Nucleus accumbens (tissue), 56 donors: ENCODE measurements at places on chromosomes 6 and 20.

- no peak for DNase-seq
These were observed 336 bp upstream of the LY6G5C start for GRCh38 chr6:31681135-31681671.

DNA sequence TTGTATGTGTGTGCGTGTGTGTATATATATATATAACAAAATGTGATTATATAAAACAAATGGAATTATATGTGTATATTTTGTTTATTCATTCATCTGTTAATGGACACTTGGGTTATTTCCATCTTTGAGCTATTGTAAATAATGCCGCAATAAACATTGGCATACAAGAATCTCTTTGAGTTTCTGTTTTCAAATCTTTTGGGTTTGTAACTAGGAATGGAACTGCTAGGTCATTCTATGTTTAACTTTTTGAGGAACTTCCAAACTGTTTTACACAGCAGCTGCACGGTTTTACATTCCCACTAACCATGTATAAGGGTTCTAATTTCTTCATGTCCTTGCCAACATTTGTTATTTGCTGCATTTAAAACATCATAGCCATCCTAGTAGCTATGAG lies 39.9 kb upstream of the TGM2 start:
- DNase-seq: no peak

GRCh38 chr6:46051962-46052361 lies 36.3 kb upstream of the CLIC5 start:
- DNase-seq: no peak

- DNase-seq: no peak
These were observed 42.4 kb downstream of the HAO1 start for GRCh38 chr20:7897781-7898364.

- DNase-seq: no peak
These were observed 35.3 kb downstream of the EFCAB8 start for GRCh38 chr20:32894026-32894483.

GRCh38 chr6:50654155-50654554 lies 59.2 kb upstream of the TFAP2D start:
- DNase-seq: no peak

DNA sequence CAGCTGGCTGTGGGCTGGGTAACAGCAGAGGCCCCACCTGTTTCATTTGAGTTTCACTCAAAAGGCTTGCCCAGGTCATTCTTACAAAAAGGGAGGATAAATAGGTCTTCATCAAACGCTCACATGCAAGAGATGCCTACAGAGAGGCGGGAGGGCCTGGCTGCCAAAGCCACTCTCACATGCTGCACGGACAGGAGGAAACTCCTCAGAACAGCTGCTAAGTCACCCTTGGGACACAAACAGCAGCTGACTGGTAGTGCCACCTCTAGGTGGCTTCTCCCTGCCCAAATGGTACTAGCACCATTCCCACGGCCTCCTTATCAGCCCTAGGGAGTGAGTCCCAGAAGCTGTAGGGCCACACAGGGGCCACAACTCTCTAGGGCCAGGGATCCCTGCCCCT lies 23.8 kb downstream of the SLC22A23 start:
- DNase-seq: no peak

GRCh38 chr6:35771343-35771627 lies 5.1 kb upstream of the CLPSL2 start:
- no peak for DNase-seq

- peak; percentile 67 for DNase-seq
These were observed at the start of gene HTR1E for GRCh38 chr6:86937219-86938079. TSS of gene HTR1E (plus strand) at chr6:86937528. CDS start at chr6:87015335, 77,807 bp downstream.

DNA sequence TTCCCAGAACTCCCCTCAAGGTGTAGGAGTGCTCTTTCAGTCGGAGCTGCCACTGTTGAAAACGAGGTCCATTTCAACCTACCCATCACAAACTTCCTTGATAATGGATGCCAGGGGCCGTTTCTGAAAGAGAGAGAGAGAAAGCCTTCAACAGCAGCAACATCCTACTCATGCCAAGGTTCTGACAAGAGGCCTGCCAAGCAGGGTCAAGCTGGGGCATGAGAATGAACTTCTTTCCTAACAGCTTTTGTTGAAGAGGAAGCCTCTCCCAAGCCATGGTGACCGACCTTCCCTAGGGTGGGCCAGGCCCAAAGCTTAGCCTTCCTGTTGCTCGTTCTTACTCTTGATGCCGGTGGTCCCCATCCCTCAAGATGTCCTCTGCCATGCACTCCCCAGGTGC lies 12.4 kb downstream of the ELMO2 start:
- DNase-seq: no peak

- DNase-seq: no peak
These were observed 505.0 kb upstream of the SLC35B3 start for GRCh38 chr6:8940356-8940755.
